ENCODE measurements at places on chromosomes 7 and 10. TPM values are rescaled to one million over a fixed set of nuclear protein-coding genes. Genes with fewer than 3 reads are reported as not detected.

DNA sequence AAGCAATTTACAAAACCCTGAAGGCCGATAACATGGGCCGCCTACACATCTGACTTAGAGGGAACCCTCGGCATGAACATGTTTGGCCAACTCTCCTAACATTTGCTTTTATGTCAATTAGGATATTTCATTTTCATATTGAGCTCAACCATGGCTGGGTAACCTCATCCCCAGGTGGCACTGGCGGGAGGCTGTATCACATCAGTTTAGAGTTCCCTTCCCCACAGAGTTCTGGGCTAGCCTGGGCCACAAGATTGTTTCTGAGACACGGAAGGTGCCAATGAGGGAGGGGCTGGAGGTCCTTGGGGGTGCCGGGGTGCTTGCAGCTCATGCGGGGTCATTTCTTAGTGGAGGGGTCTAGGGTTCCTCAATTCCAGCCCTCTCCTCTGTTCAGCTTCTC, 386.5 kb upstream of the MKI67 start:
- DNase-seq = no peak

DNA sequence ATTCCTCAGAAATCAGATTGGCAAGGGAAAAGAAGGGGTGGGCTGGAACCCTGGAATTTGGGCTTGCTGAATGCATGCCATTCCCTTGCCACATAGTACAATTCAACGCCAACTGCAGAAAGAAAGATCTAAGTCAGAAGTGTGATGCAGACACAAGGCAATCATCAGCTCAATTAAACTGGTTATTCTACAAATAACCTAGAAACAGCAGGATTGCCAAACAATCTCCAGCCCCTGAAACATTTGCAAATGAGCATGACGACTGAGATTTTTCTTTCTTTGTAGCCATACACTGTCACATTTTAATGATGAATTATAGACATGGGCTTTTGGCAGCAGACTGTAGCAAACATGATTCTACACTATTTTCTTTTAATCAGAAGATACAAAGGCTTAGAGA, 16.5 kb upstream of the CREB5 start:
- DNase-seq = no peak

Gene CADPS2
- 23.8 TPM for total RNA-seq

DNA sequence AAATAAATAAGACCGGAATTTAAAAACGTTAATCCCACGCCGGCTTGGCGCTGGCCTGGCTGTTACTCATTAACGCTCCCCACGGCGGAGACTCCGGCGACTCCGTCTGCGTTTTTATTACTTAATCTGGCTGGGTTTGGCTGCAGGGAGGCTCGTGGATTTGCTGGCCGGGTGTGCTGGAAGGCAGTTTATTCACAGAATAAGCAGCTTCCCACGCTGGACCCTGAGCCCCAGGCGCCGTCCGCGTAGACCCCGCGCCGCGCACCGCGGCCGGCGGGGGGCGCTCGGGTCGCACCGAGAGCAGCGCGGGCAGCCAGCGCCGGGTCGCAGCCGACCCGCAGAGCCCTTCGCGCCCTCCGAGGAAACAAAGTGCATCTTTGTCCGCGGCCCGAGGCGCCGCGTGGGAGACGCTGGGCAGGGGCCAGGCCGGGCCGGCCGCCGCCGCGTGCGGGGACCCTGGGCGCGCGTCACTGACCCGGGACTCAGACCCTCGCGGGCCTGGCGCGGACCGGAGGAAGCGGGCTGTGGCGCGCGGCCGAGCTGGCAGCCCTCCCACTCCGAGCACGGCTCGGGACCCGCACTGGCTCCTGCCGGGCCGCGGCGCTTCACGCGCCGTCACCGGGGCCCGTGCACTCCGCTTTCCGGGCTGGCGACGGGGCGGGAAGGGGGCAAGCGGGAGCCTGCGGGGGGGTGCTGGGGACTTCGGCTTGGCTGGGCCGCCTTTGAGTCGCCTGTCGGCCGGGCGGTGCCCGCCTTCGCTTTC, 587 bp upstream of the GRK5 start:
- DNase-seq = peak; percentile 91

- DNase-seq = no peak
Measured at GRCh38 chr10:28151636-28152035, 151.2 kb downstream of the MPP7 start.
